Stimulated activated naive CD4-positive, alpha-beta T cell (primary cell): ENCODE measurements at places on chromosomes 4 and X.

GRCh38 chr4:42237451-42237850 is 85.0 kb upstream of the BEND4 start:
- no peak for DNase-seq

- DNase-seq: no peak
These were observed 92.7 kb upstream of the AFAP1 start for GRCh38 chr4:8032381-8032780.

DNA sequence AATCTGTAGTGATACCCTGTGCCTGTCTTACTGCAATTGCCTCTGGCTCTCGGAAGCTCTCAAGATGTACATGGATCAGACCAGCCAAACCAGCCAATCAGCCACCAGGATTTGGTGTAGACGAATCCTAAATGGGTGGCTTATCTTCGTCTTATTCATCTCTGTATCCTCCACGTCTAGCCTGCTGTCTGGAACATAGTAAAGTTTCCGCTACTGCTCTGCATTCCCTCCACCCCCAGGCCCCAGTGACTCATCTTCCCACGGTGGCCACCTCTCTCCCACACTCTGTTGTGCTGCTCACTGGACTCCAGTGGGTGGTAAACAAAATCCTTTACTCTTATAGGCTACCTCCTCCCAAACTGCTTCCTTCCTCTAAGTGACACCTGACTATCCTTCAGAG is 37.8 kb downstream of the SEPTIN6 start:
- peak; percentile 38 for DNase-seq

GRCh38 chr4:42671431-42672194 is 14.7 kb upstream of the ATP8A1 start:
- DNase-seq: peak; percentile 27

GRCh38 chr4:38119668-38120385 is 159.6 kb downstream of the PTTG2 start:
- DNase-seq: no peak

DNA sequence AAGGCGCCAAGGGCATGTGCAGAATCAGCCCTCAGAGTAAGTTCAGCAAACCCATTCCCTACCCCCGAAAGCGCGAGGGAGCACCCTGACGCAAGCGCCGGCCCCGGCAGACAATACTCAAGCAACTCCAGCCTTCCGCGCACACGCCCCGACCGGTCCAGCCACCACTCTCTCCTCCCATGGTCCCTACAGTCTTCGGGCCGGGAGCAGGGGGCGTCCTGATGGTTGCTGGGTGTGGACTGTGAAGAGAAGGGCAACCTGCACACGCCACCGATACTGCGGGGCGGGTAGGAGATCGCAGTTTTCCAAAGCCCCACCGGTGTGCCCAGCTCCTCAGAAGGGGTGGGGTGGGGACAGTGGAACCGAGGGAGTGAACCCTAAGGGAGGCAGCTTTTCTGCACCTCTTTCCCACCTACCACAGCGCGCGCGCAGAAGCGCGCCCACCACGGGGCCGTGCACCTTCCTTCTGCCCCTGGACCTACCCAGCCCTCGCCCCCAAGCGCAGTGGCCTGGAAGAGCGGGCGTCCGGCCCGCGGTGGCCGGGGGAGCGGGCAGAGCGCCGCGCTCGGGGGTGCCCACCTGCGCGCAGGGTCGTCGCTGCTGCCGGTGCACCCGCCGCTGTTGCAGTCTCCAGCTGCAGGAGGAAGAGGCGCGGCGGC is 650.2 kb upstream of the DIPK2B start:
- no peak for DNase-seq

GRCh38 chr4:73883306-73883705 is 14.1 kb downstream of the CXCL1 start:
- DNase-seq: no peak

DNA sequence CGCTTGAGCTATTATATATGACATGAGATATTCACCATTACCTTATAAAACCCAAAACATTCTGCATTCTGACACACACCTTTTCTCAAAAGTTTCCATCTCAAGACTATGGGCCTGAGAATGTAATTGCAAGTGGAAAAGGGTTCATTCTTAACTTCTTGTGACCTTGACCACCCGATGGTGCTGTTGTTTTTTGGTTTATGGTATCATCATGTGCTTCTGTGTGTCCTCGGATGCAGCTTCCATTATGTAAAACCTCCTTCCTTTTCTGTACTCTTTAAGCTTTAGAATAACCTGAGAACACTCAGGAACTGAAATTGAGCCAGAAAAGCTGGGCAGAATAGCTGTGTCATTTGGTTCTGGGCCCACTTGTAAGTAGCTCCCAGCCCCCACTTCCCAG is 16.2 kb upstream of the PUDP start:
- DNase-seq: no peak

GRCh38 chrX:153774576-153775292 is 6.1 kb upstream of the SRPK3 start:
- DNase-seq: no peak

GRCh38 chr4:37664696-37665095 is 21.5 kb downstream of the RELL1 start:
- no peak for DNase-seq

DNA sequence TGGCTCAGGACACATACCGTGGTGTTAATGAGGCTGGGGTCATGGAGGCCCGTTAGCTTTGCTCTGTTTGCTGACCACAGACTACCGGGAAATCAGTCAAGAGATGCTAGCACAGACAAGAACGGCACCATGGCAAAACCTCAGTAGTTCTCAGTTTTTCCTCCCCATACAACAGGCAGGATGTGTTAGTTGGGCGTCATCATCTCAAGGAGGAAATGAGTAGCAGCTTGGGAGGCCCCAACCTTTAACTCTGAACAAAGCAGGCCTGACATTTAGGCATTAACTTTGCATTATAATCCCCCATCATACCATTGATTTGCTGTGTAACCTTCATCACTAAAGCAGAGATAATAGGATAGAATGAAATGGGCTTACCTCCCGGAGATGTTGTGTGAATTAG is 714.2 kb downstream of the RPA4 start:
- no peak for DNase-seq

GRCh38 chr4:155403886-155404285 is 27.1 kb upstream of the MAP9 start:
- DNase-seq: no peak

GRCh38 chr4:138867404-138867803 is 148.2 kb upstream of the NOCT start:
- DNase-seq: no peak

GRCh38 chrX:3713937-3714434 is 537 bp upstream of the PRKX start:
- no peak for DNase-seq

- no peak for DNase-seq
These were observed 786 bp upstream of the MAGEH1 start for GRCh38 chrX:55451141-55451540.

GRCh38 chr4:94491322-94491721 is 39.6 kb downstream of the PDLIM5 start:
- no peak for DNase-seq

GRCh38 chr4:79678472-79679202 is 270.6 kb upstream of the GK2 start:
- no peak for DNase-seq
